ENCODE measurements at places on chromosomes 3 and 15. TPM values are rescaled to one million over a fixed set of nuclear protein-coding genes. Genes with fewer than 3 reads are reported as not detected.

The C3orf20 gene
- not detected for total RNA-seq

The GALNT15 gene
- total RNA-seq: 157 TPM

The C3orf80 gene
- 1.1 TPM for total RNA-seq

The RHO gene
- total RNA-seq: not detected

The PLA2G4D gene
- total RNA-seq: not detected

The RBP2 gene
- total RNA-seq: not detected

The CPA3 gene
- total RNA-seq: 19.5 TPM

The MELTF gene
- 6.1 TPM for total RNA-seq

The MYLK gene
- 563 TPM for total RNA-seq

GRCh38 chr15:57298843-57299550 lies 77.3 kb upstream of the CGNL1 start:
- no peak for DNase-seq

DNA sequence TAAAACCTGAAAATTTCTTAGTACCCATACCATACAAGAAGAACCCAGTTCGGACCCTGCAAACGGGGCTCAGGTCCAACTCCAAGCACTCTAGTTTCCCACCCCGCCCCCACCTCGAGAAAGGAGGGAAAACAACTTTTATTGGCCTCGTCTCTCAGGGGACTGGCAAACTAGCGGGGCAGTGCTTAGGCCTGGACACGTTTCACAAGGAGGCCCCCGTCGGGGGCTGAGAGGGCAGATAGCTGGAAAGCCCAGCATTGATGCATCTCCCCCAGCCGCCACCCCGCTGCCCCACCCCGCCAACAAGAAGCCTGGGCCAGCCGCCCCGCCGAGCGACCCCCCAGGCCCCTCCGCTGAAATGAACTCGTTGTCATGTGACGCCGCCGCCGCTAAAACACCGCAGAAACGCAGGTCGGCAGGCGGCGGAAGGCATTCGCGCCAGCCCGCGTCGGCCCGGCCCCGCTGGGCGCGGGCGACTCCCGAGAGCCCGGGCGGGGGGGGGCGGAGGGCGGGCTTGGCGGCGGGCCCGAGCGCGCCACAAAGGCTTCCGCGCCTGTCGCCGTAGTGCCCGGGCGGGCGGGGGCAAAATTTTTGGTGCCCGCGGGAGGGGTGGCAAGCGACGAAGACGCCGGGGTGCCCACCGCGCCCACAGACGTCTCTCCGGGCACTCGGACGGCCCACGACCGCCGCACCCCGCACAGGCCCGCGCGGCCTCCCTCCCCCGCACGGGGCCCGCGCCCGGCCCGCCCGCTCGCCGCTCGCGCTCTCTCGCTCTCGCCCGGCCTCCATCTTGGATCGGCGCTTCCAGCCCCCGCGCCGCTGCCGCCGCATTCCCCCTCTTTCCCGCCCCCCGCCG lies 634 bp downstream of the STAG1 start:
- DNase-seq: peak; percentile 25

DNA sequence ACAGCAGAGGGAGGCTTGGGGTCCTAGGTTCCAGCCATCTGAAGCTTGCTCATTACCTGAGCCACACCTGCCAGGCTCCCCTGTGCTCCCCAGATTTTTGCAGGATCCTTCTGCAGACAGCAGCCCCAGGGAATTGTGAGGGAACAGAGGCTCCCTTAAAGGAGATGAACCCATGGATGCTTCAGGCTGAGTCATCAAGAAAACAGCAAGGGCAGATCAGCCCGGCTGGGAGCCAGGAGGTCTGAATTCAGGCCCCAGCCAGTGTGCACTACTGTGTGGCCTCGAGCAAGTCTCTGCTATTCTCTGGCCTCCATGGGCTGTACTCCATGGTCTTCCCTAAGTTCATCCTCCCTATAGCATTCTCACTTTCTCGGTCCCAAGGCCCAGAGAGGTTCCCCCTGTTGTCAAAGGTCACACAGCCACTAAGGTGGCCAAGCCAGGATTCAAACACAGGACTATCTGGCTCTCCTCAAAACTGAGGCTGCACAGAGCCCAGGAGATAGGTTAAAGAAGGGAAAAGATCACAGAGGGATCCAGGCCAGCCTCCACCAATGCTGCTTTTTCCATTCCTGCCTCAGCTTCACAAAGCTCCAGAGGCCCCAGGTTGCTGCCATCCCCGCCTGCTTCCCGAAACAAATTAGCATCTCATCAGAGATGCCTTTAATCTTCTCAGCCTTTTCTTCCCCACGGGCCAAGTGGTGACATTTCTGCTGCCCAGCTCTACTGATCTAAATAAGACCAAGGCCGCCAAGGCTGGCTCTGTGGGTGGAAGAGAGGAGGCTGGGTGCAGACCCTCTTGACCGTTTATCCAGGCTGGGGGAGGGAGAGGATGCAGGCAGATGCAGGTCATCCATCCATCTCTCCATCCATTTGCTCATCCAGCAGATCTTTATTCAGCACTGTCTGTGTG lies 21.2 kb upstream of the GRIP2 start:
- DNase-seq: no peak

GRCh38 chr3:179608931-179609720 lies 4.5 kb downstream of the NDUFB5 start:
- no peak for DNase-seq

GRCh38 chr15:30978328-30978727 lies 13.1 kb downstream of the MTMR10 start:
- no peak for DNase-seq

GRCh38 chr3:141093971-141094684 lies 43.0 kb downstream of the SPSB4 start:
- no peak for DNase-seq

GRCh38 chr3:73559749-73560148 lies 65.0 kb downstream of the PDZRN3 start:
- no peak for DNase-seq

GRCh38 chr3:19065027-19065426 lies 83.3 kb upstream of the KCNH8 start:
- DNase-seq: no peak

DNA sequence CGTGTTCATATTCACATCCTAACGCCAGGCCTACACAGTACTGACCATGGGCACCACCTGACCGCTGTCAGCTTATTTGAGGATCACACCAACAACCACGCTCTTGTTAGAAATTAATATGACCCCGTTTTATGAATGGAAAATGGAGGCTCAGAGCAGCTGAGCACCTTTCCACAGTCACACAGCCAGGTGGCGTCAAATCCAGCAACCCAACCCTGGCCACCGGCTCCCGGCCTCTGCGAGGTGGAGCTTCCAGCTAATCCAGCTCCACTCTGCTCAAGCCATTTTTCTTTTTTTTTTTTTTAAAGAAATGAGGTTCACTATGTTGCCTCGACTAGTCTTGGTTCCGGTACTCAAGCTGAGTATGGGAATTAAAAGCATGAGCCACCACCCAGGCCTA lies 41.3 kb downstream of the RPN1 start:
- no peak for DNase-seq

DNA sequence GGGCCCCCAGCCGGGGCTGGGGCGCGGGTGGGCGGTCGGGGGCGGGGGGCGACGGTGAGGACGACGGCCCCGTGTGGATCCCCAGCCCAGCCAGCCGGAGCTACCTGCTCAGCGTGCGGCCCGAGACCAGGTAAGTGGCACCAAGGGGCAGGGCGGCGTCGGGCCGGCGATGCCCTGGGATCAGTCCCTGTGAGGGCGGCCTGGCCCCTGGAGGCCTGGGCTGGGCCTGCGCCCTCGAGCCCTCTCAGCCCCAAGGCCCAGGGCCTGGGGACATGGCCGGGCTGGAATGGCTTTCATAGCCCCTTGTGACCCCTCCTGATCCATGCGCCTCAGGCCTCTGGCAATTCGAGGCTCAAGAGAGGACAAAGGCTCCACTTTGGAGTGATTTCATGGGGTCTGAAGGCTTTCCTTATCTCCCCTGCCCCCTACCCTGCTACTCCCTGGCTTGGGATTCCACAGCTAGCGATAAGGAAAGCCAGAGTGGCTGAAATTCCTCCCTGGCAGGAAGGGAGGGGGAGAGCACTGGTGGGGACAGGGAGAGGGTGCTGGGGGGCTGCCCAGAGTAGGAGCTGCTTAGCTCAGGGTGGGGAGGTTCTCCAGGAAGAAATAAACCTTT lies 418 bp downstream of the ALPK3 start:
- DNase-seq: no peak

- no peak for DNase-seq
Observed at GRCh38 chr15:91021516-91022074, 799 bp downstream of the VPS33B start.

GRCh38 chr15:45199136-45199810 lies 11.5 kb upstream of the SHF start:
- DNase-seq: no peak

- no peak for DNase-seq
Observed at GRCh38 chr3:65493938-65494337, 544.8 kb downstream of the MAGI1 start.

DNA sequence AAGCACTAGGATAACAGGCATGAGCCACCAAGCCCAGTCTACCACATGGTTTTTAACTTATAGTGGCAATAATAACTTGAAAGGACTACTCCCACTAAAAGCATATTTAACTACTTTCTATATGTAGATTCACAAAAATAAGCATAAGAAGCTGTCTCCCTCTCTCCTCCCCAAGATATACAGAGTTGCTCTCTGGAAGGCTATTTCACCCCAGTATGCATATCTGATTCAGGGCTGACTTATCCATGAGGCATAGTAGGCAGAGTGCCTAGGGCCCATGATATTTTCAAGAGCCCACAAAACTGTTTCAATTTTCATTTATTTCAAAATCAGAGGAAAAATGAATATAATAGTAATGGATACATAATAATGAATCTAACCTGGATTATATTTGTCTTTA lies 20.5 kb downstream of the ATP8B4 start:
- no peak for DNase-seq

DNA sequence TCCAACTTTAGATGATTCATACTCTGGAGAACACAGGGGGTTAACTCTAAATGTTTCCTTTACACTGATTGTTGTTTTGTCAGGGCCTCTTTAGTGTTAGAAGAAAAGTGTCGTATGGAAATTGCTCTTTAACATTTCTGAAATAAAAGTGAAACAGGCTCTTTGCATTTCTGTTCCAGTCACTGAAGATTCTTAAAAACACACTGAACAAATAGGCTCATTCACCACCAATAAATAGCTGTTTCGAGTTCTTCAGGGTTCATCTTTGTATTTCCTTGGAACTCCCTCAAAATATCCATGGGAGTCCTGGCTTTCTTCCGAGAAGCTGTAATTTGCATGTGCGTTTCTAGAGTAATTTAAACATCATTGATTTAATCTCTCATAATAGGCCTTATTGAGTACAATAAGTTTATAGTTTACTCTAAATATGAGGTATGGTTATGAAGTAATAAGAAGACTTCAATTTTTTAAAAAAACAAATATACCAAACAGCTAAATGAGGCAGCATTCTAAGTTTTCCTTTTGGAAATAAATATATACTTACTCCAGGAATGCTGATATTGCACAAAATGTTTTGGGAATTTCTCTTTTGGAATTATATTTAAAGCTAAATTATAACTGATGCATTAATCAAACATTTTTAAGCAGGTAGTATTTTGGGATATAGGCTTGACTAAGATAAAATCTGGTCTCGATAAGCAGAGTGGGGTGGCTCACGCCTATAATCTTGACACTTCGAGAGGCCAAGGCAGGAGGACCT lies 327.4 kb downstream of the EPHA3 start:
- DNase-seq: no peak

- DNase-seq: no peak
Observed at GRCh38 chr3:63193647-63194046, 84.5 kb upstream of the SYNPR start.

DNA sequence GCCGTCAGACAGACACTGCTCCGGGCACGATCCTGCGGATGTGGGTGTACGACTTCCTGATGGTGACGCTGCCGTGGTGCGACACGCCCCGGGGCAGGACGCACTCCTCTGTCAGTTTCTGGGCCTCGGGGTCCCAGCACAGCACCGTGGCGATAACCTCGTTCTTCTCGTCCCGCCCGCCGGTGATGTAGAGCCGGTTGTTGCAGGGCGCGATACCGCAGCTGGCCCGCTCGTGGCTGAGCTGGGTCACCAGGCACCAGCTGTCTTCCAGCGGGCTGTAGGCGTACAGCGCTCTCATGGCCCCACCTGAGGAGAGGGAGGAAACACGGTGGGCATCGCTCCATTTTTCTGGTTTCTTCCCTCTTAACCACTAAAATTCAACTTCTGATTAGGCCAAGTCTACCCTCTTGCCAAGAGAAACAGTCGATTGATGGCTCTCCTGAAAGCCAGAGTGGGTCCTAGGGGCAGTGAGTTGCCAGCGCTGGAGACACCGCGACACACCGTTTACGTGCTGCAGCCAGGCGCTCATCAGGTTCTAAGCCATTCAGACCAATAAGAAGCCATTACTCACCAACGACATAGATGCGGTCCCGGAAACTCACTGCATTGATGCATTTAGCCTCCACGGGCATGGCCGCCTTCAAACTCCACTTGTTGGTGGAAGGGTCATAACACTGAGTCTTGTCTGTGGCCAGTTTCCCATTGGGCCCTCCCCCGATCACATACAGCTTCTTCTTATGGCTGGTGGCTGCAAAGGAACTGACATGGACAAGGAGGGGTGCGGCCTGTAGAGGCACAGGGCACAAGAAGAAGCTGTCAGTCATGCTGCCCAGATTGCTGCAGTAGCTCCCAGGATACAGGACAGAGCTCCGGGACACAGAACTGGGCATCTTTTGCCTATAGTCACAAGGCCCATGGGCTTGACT lies 63.3 kb downstream of the KLHL6 start:
- DNase-seq: no peak

- peak; percentile 91 for DNase-seq
Observed at GRCh38 chr3:157081626-157082210, 78.2 kb downstream of the CCNL1 start.

DNA sequence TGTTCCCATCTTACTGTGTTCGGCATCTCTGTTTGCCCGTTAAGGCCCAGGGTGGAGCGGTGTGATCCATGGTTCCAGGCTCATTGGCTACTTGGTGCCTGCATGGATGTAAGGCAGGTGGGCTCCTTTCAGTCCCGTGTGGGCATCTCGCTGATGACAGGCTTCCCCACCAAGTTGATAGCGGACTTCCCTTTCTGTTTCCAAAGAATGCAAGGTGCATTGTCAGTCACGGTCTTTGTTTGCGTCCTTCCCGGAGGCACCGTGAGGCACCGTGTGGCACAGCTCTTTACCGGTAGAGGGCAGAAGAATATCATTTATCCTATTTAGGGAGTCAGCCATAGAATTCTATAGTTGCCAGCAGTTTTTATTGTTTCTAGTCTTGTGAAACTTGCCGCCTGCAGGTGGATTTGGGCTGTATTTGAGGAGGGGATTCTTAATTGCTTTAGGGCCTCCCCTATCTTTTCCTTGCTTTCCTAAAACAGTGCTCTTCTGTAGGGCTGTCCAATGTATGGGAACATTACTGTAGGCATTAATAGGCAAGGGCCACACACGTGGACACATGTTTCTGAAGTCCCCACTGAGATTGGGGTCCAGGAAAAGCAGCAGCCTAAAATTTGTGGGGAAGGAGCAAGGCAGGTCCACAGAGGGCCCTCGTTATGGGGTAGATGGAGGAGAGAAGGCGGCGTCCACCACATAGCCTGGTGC lies 244.1 kb downstream of the SLCO3A1 start:
- DNase-seq: no peak

DNA sequence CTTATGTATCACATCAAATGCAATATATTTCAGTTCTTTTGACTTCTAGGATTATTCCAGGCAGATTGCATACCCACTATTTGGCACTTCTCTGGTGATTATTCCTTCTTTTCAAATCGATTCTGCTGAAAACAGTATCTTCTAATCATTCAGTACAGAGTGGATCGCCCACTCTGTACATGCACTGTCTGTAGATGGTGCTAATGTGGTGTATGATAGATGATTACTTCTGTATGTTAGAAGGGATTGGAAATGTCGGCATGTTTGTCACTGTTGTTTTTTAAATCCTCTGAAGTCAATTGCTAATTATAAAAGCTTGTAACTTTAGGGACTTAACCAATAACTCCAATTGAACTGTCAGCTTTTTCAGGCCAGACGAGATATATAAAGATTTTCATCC lies 642.5 kb downstream of the GRM7 start:
- no peak for DNase-seq
